ENCODE measurements at places on chromosomes 2 and 18. TPM values are rescaled to one million over a fixed set of nuclear protein-coding genes. Genes with fewer than 3 reads are reported as not detected.
A peak's percentile ranks its signal among the peaks of the same experiment; 100 is the strongest.

WDR43 gene
- total RNA-seq: 140 TPM

EMILIN1 gene
- total RNA-seq: 4.8 TPM

PIEZO2 gene
- 8.2 TPM for total RNA-seq

TRAF3IP1 gene
- 12.2 TPM for total RNA-seq

KCNS3 gene
- total RNA-seq: 62.4 TPM

DNAJC5G gene
- 0.39 TPM for total RNA-seq

HOXD11 gene
- total RNA-seq: not detected

TMEM37 gene
- 8.8 TPM for total RNA-seq

TNS1 gene
- 5.7 TPM for total RNA-seq

PTPRN gene
- total RNA-seq: 18.8 TPM

UGT1A5 gene
- total RNA-seq: not detected

GLI2 gene
- total RNA-seq: 53.6 TPM

FRZB gene
- total RNA-seq: 1.0 TPM

MDH1B gene
- 1.7 TPM for total RNA-seq

GRCh38 chr2:177265824-177266817, 1.6 kb upstream of the NFE2L2 start:
- peak overlapping the region; percentile 79 for H3K4me3 ChIP-seq
- no peak for DNase-seq
- no peaks in the 10 kb centered on the region for H3K36me3 ChIP-seq
- no peaks in the 10 kb centered on the region for H3K27me3 ChIP-seq
- 0 out of 2 replicates have a peak overlapping the region, but pooled peaks have one; percentile 94 for H3K27ac ChIP-seq
- H3K4me1 ChIP-seq: peaks cover 29% of the 10 kb centered on the region

DNA sequence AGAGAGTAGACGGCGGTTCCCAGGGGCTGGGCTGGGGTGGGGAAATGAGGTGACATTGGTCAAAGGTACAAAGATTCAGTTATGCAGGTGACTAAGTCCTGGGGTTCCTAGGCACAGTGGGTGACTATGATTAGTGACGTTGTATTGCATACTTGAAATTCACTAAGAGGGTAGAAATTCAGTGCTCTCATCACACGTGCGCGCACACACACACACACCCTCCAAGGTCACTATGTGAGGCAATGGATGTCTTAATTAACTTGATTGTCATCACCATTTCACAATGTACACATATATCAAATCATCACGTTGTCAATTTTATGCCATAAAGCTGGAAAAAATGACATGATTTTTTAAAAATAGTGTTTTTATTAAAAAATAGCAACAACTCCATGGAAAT, 92.9 kb upstream of the ALKAL2 start:
- DNase-seq: no peak
- no peak overlapping the region for H3K27ac ChIP-seq
- no peaks in the 10 kb centered on the region for H3K27me3 ChIP-seq
- H3K4me3 ChIP-seq: no peak overlapping the region
- H3K36me3 ChIP-seq: no peaks in the 10 kb centered on the region

DNA sequence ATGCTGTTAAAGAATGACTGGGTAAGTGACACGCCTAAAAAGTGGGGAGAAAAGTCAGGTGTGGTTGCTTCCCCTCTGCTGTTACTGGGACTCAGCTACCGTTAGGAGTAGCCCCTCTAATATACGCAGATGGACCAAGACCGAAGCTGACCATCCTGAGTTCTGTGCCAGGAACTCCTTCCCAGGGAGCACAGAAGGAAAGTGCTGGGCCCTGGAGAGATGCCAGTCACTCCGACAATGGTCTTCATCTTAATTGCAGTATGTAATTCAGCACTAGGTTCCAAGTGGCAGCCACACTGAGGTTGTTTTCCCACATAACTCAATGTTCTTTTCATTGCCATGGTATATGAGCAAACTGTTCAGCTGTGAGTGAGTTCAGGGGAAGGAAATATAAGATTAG, 19.6 kb upstream of the TMEM200C start:
- H3K36me3 ChIP-seq: no peaks in the 10 kb centered on the region
- peaks cover 13% of the 10 kb centered on the region for H3K4me1 ChIP-seq
- no peak overlapping the region for H3K4me3 ChIP-seq
- no peak overlapping the region for H3K27ac ChIP-seq
- no peak for DNase-seq

GRCh38 chr2:39778775-39779340, at the start of gene THUMPD2:
Gene THUMPD2, minus strand, starts transcription at chr2:39779258. Its CDS starts 19 bp downstream, at chr2:39779239.
- peak within 1 kb of the TSS; percentile 69 for H3K4me3 ChIP-seq
- DNase-seq: peak; percentile 95
- H3K27me3 ChIP-seq: no peaks in the 10 kb centered on the region
- H3K4me1 ChIP-seq: peaks cover 32% of the 10 kb centered on the region
- H3K27ac ChIP-seq: peak within 1 kb of the TSS; percentile 10

GRCh38 chr2:223260681-223261080, 208.7 kb downstream of the KCNE4 start:
- H3K4me1 ChIP-seq: no peaks in the 10 kb centered on the region
- H3K27ac ChIP-seq: no peak overlapping the region
- H3K36me3 ChIP-seq: no peaks in the 10 kb centered on the region
- no peak overlapping the region for H3K4me3 ChIP-seq
- no peak for DNase-seq

DNA sequence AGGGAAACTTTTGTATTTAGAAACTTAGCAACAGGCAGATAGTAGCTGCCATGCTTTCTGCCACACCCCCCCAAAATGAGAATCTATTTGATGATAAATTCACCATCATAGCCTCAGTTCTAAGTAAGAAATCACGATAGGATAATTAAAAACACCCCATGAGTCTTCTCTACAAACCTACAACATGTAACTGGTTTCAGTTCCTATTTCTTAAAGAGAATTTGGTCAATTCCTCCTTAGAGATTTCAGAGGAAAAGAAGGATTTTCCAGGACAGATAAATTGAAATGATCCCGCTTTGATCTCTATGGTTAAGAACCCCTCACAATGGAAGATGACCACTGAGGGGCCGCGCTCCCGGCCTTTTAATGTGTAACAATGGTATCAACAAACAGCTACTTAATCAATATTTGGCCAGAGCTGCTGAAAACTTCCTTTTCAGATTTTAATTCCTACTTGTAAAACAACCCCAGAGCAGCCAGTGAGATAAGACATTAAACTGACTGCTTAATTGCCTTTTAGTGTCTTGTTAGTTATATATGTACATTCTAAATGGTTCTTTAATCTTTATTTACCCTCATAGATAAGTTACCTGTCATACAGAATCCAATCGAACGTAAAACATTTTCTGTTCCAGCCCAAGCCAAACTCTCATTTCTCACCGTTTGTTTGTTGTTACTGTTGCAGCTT, 10.1 kb downstream of the PAX3 start:
- peaks cover 62% of the 10 kb centered on the region for H3K4me1 ChIP-seq
- H3K4me3 ChIP-seq: peak overlapping the region; percentile 44
- H3K27me3 ChIP-seq: peaks cover 100% of the 10 kb centered on the region
- H3K36me3 ChIP-seq: no peaks in the 10 kb centered on the region

DNA sequence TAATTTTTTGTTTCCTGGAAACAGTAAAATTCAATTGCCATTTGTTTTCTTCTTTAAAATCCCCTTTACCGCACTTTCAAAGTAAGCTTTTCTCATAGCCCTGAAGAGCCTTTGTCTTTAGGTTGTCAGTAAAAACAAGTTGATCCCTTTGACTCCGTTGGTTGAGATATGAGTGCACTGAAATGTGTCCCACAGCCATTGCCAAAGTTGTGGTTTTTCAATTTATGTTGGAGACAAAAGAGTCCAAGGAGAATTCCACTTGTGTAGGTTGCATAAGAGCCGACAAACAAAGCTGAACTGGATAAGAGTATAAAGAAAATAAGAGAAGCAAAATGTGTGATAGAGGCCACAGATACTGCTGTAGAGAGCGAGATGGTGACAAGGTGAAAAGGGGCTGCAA, 26.1 kb upstream of the HNMT start:
- H3K27me3 ChIP-seq: no peaks in the 10 kb centered on the region
- no peaks in the 10 kb centered on the region for H3K4me1 ChIP-seq
- no peak overlapping the region for H3K27ac ChIP-seq
- no peaks in the 10 kb centered on the region for H3K36me3 ChIP-seq
- no peak for DNase-seq
- no peak overlapping the region for H3K4me3 ChIP-seq

- H3K27me3 ChIP-seq: no peaks in the 10 kb centered on the region
- no peak overlapping the region for H3K4me3 ChIP-seq
- H3K4me1 ChIP-seq: no peaks in the 10 kb centered on the region
- no peak overlapping the region for H3K27ac ChIP-seq
Observed at GRCh38 chr18:13562494-13563029, 163.8 kb downstream of the FAM210A start.

DNA sequence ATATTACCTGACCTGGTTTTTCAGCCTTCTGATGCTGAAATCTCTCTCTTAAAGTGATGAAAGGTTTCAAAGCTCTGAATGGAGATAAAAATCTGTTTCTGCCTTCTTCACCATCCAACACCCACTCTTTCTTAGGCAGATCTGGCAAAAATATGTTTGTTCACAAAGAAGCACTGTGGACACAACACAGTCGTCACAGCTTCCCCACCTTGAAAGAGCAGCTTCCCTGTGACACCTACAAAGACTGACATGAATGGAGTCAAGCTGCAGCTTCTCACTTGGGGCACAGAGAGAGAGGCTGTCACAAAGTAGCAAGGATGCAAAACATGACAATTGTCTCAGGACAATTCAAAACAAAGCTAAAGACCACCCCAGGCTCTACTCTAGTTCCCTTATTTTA, 86.5 kb downstream of the ICOS start:
- H3K4me1 ChIP-seq: no peaks in the 10 kb centered on the region
- no peaks in the 10 kb centered on the region for H3K36me3 ChIP-seq
- no peaks in the 10 kb centered on the region for H3K27me3 ChIP-seq
- no peak for DNase-seq
- no peak overlapping the region for H3K4me3 ChIP-seq
- H3K27ac ChIP-seq: no peak overlapping the region

DNA sequence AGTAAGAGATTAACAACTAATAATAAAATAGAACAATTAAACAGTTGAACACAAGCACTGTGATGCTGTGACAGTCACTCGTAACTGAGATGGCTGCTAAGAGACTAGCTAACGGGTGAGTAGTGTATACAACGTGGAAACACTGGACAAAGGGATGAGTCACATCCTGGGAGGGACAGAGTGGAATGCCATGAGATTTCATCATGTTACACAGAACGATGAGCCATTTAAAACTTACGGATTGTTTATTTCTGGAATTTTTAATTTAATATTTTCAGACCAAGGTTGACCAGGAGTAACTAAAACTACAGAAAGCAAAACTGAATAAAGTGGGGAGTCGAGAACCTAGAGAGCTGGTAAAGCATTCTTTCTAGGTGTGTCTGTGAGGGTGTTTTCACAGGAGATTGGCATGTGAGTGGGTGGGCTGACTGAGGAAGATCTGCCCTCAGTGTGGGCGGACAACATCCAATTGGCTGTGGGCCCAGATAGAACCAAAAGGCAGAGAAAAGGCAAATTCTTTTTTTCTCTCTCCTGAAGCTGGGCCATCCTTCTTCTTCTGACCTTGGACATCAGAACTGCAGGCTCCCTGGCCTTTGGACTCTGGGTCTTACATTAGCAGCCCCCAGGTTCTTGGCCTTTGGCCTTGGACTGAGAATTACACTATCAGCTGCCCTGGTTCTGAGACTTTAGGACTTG, 14.6 kb downstream of the TMSB10 start:
- no peaks in the 10 kb centered on the region for H3K36me3 ChIP-seq
- H3K27ac ChIP-seq: no peak overlapping the region
- 0 out of 2 replicates have a peak, but pooled peaks cover 5% of the 10 kb centered on the region for H3K4me1 ChIP-seq
- H3K4me3 ChIP-seq: no peak overlapping the region

DNA sequence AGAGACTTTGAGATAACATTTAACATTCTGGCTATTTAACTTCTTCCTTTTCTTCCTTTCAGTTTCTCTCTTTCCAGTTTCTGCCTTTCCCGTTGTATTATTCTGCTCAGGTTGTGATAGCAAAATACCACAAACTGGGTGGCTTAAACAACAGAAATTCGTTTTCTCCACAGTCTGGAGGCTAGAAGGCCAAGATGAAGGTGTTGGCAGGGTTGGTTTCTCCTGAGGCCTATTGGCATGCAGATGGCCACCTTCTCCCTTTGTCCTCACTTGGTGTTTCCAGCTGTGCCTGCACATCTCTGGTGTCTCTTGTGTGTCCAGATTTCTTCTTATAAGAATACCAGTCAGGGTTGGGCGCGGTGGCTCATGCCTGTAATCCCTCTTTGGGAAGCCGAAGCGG, 34.0 kb downstream of the PHLPP1 start:
- H3K4me3 ChIP-seq: no peak overlapping the region
- no peak for DNase-seq
- no peaks in the 10 kb centered on the region for H3K27me3 ChIP-seq
- peak overlapping the region; percentile 96 for H3K27ac ChIP-seq

GRCh38 chr2:7633566-7634153, 716.4 kb downstream of the RNF144A start:
- H3K4me3 ChIP-seq: no peak overlapping the region
- DNase-seq: no peak
- H3K27me3 ChIP-seq: no peaks in the 10 kb centered on the region
- H3K4me1 ChIP-seq: no peaks in the 10 kb centered on the region
- H3K36me3 ChIP-seq: no peaks in the 10 kb centered on the region
- H3K27ac ChIP-seq: no peak overlapping the region

DNA sequence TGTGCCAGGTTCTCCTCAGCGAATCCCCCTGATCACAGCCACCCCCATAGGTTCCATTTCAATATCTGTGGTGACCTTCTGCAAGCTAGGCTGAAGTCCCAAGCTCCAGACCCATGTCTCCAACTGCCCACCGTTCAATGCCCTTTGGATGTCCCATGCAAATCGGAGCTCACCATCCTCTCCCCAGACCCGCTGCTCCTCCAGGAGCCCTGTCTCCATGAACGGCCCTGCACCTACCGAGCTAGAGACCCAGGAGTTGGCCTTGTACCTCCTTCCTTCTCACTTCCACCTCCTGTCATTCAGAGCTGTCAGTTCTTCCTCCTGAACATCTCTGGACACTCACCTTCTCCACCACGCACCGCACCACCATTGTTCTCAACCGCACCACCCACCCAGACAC, 1.0 kb upstream of the FAHD2A start:
- H3K27me3 ChIP-seq: peaks cover 7% of the 10 kb centered on the region
- no peaks in the 10 kb centered on the region for H3K4me1 ChIP-seq
- DNase-seq: no peak
- H3K4me3 ChIP-seq: peak overlapping the region; percentile 94
- no peak overlapping the region for H3K27ac ChIP-seq

DNA sequence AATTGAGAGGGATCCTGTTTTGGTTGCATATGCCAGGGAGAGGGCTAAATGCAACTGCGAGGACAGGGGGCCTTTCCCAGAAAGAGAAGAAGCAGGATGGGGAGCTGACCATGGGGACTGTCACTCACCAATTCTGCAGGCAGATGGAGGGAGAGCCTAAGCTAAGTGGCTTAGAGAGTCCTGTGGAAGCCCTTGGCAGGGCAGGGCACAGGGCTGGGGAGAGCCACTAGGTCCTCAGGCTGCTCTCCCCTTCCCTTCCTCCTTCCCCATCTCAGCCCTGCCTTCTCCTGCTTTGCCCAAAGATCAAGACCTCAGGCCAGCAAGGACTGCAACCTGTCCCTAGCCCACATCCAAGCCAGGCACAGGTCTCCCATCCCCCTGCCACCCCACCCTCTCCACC, 24.4 kb upstream of the CATIP start:
- DNase-seq: no peak
- H3K36me3 ChIP-seq: no peaks in the 10 kb centered on the region
- no peak overlapping the region for H3K27ac ChIP-seq
- H3K4me3 ChIP-seq: no peak overlapping the region
- peaks cover 14% of the 10 kb centered on the region for H3K4me1 ChIP-seq

GRCh38 chr2:234258562-234259141, 208.2 kb downstream of the SPP2 start:
- H3K27me3 ChIP-seq: no peaks in the 10 kb centered on the region
- H3K36me3 ChIP-seq: no peaks in the 10 kb centered on the region
- H3K4me3 ChIP-seq: no peak overlapping the region
- DNase-seq: no peak
- H3K4me1 ChIP-seq: no peaks in the 10 kb centered on the region
- no peak overlapping the region for H3K27ac ChIP-seq
